Kidney (tissue), 22 donors: ENCODE measurements at places on chromosomes 3 and 15. TPM values are rescaled to one million over a fixed set of nuclear protein-coding genes. Genes with fewer than 3 reads are reported as not detected.
A peak's percentile ranks its signal among the peaks of the same experiment; 100 is the strongest.

DNA sequence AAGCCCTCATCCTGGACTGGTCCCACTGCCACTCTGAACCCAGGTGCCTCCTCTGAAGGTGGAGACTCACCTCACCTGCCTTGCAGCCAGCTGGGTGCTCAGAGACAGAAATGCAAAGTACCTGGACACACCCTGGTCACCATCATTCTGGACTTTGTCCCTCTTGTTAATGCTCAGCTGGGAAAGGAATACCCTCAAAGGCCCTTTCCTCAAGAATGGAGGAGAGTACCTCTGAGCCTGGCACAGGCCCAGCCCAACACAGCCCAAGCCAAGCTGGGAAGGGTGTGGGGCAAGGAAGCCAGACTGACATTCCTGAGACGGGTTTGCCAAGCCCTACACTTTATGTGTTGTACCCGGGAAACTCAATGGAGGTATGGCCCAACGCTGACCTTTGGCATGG, 983 bp upstream of the ALAS1 start:
- DNase-seq = no peak

GRCh38 chr3:152835601-152836102, 721 bp downstream of the P2RY1 start:
- DNase-seq = peak; percentile 67

GRCh38 chr3:177827511-177828207, 630.4 kb upstream of the TBL1XR1 start:
- no peak for DNase-seq

DNA sequence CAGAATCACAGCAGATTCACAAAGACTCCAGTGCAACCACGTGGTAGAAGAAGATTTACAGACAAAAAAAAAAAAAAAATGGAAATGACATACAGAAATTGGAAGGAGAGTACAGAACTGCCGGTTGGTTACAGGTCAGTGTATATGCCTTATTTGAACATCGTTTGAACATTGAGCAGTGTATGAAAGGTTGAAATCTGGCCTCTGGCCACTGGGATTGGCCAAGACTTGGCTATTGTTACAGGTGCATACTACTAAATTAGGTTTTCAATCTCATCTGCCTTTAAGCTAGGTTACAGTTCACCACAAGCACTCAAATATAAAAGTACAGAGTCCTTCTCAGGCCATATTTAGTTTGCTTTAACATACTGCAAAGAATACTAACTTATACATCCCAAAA, 59.8 kb downstream of the THBS1 start:
- DNase-seq = no peak

DNA sequence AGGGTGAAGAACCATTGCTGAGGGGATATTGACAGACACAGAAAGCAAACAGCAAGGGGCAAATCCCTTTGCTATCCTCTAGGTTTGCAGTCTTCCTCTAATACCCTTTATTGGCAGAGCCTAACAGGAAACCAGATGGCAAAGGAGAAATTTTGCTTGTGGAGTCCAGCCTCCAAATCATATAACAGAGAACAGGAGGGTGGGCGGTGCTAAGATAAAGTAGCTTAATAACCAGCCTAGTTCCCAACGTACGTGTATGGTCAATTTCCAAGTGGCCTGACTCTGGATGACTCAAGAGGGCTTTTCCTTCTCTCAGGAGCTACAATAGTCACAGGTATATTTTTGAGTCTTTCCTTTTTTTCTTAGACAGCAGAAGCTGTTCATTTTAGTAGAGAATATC, 404.5 kb downstream of the PDCD6IP start:
- DNase-seq = no peak

The LSMEM2 gene
- polyA plus RNA-seq = 0.62 TPM

The SSUH2 gene
- 0.88 TPM for polyA plus RNA-seq

The TRPM1 gene
- polyA plus RNA-seq = 1.3 TPM

The TERB2 gene
- polyA plus RNA-seq = not detected
